ENCODE measurements at places on chromosomes 16 and 17.
A peak's percentile ranks its signal among the peaks of the same experiment; 100 is the strongest.

DNA sequence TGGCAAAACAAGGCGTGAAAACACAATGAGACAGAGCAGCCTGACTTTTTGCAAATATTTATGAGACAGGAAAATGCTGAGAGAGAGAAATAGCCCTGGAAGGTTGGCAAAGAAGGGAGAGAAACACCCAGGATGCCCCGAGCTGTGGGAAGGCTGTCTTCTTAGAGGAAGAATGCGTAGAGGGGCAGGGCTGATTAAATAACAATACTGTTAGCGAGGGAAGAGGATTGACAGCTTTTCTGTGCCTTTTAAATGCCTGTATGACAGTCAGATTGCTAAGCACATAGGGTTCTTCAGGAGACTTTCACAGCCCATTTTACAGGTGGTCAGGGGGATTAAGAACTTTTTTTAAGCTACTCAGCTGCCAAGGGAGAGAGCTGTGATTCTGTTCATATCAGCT is 219.2 kb downstream of the SHISA9 start:
- DNase-seq: no peak

DNA sequence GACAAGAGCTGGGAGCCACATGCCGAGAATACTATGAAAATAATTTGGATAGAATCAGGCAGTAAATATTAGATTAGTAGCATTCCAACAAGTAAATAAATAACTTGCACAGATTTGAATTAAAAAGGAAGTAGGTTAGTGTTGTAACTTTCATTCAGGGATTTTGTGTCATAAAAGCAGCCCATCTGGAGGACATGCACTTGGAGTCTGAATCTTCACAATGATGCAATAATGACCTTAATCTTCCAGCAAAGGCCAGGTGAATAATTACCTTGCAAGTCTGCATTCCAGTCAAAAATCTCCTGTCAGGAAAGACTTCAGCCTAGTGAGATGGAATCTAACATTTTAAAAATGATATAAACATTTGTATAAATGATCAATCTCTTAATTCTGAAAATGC is 518.1 kb downstream of the KCNJ2 start:
- no peak for DNase-seq

DNA sequence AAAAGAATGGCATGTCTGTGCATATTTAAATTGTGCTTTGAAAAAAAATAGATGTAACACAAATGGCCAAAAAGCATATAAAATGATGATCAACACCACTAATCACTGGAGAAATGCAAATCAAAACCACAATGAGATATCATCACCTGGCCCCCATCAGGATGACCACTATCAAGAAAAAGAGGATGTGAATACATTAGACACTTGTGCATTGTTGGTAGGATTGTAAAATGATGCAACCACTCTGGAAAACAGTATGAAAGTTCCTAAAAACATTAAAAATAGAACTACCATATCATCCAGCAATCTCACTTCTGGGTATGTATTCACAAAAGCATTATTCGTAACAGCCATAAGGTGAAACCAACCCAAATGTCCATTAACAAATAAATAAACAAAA is 91.5 kb downstream of the SPAG9 start:
- DNase-seq: no peak

GRCh38 chr17:20033415-20033814 is 24.3 kb downstream of the SPECC1 start:
- DNase-seq: no peak

DNA sequence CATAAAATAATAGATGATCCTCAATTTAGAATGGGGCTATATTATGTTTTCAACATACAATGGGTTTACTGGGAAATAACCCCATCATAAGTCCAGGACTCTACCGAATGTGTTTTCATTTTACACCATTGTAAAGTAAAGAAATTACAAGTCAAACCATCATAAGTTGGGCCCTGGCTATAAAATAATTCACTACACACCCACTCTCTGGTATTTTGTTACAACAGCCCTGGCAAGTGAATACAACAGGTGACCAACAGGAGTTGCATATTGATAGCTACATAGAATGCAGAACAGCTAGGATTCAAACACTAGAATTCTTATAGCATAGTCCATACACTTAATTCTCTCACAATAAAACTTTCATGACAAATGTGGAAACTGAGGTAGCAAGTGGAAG is 673.0 kb upstream of the CA10 start:
- no peak for DNase-seq

DNA sequence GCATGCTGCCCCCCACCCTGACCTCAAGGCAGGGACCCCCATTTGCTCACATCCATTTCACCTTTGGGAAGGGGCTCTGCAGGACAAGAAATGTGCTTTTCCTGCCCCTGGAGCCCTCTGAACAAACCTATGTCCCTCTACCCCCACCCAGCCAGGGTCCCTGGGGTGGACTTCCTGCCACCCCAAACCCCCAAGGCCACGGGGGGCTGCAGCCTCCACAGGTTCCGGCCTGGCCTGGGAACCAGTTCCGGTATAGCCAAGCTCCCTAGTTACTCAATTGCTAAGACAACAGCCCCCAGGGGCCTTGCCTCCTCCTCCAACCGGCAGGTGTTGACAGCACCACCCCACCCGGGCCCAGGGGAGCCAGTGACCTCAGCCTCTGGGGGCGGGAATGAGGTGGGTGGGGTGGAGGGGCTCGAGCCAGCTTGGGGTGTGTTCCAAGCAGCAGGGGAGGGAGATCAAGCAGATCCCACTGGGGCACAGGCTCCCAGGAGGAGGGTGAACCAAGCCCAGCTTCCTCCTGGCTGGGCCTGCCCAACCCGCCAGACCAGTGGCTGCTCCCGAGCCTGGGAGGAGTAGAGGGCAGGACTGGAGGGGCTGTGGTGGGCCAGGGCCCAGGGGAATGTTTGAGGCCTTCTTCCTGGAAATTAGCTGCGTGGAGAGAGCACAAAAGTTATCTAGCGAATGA is 6.6 kb downstream of the PNMT start:
- peak; percentile 71 for DNase-seq

- DNase-seq: no peak
Observed at GRCh38 chr17:2695243-2695960, 16.2 kb downstream of the CLUH start.

GRCh38 chr16:2487903-2488531 is 13.1 kb downstream of the TBC1D24 start:
- no peak for DNase-seq

DNA sequence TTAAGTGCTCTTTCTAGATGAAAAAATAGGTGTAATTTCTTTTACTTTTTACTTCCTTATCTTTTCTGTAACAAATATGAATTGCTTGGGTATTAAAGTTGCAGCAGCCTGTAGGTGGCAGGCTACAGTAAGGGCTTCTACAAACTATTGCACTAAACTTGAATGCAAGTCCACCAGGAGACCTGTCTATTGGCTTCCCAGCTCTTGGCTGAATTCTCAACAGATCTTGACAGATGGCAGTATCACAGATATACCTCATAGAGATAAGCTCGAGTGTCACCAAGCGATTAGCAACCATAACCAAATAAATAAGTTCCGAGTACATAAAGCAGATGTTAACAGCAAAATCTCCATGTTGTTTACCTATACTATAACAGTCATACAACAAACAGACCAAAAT is 5.9 kb downstream of the BBS2 start:
- peak; percentile 69 for DNase-seq

- peak; percentile 40 for DNase-seq
Observed at GRCh38 chr16:643050-643368, 1.4 kb downstream of the MCRIP2 start.

DNA sequence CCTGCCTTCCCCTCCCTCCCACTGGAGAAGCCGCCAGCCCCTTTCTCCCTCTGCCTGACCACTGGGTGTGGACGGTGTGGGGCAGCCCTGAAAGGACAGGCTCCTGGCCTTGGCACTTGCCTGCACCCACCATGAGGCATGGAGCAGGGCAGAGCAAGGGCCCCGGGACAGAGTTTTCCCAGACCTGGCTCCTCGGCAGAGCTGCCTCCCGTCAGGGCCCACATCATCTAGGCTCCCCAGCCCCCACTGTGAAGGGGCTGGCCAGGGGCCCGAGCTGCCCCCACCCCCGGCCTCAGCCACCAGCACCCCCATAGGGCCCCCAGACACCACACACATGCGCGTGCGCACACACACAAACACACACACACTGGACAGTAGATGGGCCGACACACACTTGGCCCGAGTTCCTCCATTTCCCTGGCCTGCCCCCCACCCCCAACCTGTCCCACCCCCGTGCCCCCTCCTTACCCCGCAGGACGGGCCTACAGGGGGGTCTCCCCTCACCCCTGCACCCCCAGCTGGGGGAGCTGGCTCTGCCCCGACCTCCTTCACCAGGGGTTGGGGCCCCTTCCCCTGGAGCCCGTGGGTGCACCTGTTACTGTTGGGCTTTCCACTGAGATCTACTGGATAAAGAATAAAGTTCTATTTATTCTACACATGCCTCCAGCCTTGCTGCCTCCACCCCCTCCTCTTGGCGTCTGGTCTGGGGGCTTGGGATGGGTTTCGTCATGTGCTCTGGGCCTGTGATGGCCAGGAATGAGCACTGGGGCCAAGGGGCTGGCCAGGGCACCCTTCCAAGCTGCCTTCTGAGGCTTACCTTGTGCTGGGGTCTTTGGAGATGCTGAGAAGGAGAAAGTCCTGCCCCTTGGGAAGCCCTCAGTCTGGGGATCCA is 7.3 kb downstream of the GJD3 start:
- no peak for DNase-seq

- no peak for DNase-seq
Observed at GRCh38 chr16:75229172-75230031, 10.6 kb downstream of the CTRB1 start.

DNA sequence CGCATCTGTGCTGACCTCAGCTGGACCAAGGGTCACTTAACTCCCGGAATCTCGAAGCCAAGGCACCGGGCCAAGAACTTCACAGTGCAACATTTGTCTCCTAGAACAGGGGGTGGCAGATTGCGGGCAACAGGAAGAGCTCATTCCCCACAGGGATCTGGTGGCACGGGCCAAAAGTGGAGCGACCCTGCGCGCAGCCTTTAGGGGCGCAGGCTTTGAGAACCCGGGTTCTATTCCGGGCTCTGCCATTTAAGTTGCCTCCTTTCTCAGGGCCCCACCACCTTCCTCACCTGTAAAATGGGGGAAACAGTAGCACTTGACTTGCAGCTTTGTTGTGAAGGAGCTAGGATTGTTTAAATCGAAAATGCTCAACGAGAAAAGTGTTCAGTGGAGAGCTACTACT is 651 bp downstream of the SHMT1 start:
- peak; percentile 21 for DNase-seq

- no peak for DNase-seq
Observed at GRCh38 chr16:85081038-85081437, 31.2 kb downstream of the CIBAR2 start.

- DNase-seq: no peak
Observed at GRCh38 chr17:67751101-67752074, 33.7 kb downstream of the NOL11 start.
